ENCODE measurements at places on chromosomes 1 and 21. TPM values are rescaled to one million over a fixed set of nuclear protein-coding genes. Genes with fewer than 3 reads are reported as not detected.

- no peak for DNase-seq
Measured at GRCh38 chr1:184649451-184649888, 105.2 kb downstream of the EDEM3 start.

GRCh38 chr1:217627431-217627830 lies 3.5 kb downstream of the GPATCH2 start:
- DNase-seq, result no peak

Gene ZNF648
- polyA plus RNA-seq, result 0.01 TPM

DNA sequence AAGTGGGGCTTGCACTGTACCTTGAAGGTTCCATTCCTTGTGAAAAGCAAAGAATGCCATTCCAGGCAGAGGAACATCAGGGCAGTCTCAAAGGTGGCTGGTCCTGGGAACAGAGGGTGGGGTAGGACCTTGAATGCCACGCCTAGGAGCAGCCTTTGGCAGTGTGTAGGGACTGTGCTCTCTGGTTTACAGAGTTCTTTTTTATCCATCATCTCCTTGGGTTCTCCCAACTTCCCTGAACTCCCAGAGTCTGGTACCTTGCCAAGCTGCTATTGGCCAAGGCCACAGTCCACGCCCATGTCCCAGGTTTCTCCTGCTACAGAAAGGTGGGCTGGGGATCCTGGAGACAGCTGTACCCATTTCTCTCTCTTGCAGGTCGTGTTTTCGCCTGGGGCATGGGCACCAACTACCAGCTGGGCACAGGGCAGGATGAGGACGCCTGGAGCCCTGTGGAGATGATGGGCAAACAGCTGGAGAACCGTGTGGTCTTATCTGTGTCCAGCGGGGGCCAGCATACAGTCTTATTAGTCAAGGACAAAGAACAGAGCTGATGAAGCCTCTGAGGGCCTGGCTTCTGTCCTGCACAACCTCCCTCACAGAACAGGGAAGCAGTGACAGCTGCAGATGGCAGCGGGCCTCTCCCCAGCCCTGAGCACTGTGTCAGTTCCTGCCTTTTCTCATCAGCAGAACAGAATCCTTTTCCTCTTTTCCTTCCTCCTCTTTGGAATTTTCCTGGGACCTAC lies 15.3 kb upstream of the TRNAU1AP start:
- DNase-seq, result no peak

Gene USP16
- 42.3 TPM for polyA plus RNA-seq

Gene KIF21B
- 0.10 TPM for polyA plus RNA-seq

- no peak for DNase-seq
Measured at GRCh38 chr1:47562147-47562546, 124.3 kb downstream of the FOXD2 start.

Gene OLIG2
- not detected for polyA plus RNA-seq

Gene APOBEC4
- polyA plus RNA-seq, result not detected

GRCh38 chr1:227900571-227901051 lies 47.1 kb downstream of the WNT9A start:
- no peak for DNase-seq

Gene DHDDS
- polyA plus RNA-seq, result 40.6 TPM

DNA sequence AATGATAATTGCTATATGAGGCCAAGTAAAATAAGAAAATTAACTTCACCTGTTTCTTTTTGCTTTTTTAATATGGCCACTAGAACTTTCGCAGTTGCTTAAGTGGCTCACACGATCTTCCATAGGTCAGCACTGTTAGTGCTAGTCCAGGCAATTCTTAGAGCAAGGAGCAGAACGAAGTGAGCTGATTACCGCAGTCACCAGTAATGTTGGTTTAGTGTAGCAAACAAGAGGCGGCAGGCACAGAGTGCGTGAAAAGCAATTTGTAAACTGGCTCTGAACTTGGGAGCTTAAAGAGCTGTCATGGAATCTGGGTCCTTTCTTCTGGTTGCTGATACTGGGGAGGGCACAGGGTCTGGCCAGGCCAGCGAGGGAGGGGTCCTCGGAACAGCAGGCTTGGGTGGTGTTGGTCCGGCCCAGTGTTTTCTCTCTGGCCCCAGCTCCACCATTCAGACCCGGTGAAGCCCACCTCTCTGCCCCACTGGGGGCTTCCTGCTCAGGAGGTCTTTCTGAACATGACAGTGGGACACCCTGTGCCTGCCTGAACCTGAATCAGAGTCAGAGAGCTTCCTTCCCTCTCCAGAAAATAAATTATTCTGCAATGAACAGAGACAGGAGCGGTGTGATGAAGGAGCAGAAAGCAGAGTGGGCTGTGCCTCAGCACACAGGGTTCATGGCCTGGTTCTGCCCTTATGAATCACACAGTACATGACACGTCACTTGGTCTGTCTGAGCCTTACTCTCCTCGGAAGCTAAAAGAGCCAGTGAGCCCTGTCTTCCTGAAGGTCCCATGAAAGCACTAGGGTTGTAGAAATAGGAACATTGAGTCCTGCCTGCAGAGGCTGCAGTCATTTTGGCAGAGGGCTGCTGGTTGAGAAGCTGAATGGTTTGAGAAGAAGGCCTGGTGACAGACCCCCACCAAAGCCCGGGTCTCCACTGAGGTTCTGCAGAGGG lies 11.9 kb downstream of the ETS2 start:
- no peak for DNase-seq

DNA sequence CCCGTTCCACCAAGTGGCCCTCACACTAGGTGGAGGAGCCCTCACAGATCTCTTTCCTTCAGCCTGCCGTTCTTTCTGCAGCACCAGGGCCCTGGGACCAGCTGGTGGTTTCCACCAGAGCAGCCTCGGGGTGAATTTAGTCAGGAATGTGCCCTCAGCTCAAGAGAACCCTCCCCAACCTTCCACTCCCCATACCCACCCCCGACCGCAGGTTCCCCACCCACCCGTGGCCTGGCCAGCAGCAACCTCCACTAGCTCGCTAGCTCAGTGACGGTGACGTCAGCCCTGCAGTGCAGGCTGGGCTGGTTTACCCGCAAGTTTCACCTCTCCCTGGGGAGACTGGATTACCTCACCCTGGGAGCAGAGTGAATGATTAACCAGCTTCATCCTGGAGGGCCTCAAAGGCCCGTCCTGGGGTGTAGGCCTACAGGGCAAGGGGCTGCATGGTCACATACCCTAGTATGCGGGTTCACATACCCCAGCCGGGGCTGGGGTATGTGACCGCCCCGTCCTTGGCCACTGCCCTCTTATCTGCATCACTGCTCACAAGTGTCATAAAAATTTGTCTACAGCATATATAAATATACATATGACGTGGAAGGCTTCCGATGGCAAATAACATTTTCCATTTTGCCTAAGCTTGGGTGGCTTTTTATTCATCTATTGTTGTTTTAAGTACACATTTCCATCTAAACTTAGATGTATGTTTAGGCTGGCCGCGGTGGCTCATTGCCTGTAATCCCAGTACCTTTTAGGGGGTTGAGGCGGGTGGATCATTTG lies 24.5 kb downstream of the ELF3 start:
- peak; percentile 84 for DNase-seq

DNA sequence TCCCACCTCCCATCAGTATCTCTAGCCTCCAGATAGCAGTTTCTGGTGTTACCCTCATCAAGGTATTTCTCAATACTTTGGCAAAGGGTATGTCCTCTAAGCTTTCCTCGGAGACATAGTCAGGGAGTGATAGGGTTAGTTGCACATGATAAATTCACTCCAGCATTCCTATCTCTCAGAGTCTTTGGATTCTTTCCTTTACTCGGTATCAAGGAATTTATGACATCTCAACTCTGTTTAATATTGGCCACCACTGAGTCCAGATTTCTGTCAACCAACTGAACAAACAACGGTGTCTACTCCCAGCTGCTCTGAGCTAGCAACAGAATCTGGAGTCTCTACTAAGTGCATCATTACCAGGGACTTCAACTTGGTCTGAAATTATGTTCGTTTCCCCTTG lies 233.4 kb downstream of the TM2D1 start:
- DNase-seq, result no peak

Gene OR2L3
- polyA plus RNA-seq, result not detected

Gene WDR64
- polyA plus RNA-seq, result not detected

Gene TPRG1L
- 33.9 TPM for polyA plus RNA-seq

Gene EFNA3
- 0.17 TPM for polyA plus RNA-seq

GRCh38 chr1:10601342-10602070 lies 126.8 kb downstream of the PEX14 start:
- no peak for DNase-seq

Gene BEND5
- polyA plus RNA-seq, result 1.1 TPM

Gene CFHR4
- polyA plus RNA-seq, result not detected

GRCh38 chr1:64526312-64526711 lies 56.4 kb downstream of the CACHD1 start:
- DNase-seq, result no peak

DNA sequence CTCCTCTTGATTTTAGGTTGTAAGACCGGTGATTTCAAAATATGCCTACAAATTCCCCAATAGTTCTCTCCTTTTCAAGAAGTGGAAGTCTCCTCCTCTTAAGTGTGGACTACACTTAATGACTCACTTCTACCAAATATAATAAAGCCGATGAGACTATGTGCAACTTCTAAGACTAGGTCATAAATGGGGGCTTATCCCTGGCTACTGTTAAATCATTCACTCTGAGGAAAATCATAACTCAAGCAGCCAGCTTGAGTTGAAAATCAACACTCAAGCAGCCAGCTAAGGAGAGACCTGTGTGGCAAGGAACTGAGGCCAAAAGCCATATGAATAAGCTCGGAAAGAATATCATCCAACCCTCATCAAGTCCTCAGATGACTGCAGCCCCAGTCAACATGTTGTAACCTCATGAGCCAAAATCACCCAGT lies 49.6 kb upstream of the PSMG1 start:
- DNase-seq, result no peak

Gene LCE2B
- not detected for polyA plus RNA-seq

DNA sequence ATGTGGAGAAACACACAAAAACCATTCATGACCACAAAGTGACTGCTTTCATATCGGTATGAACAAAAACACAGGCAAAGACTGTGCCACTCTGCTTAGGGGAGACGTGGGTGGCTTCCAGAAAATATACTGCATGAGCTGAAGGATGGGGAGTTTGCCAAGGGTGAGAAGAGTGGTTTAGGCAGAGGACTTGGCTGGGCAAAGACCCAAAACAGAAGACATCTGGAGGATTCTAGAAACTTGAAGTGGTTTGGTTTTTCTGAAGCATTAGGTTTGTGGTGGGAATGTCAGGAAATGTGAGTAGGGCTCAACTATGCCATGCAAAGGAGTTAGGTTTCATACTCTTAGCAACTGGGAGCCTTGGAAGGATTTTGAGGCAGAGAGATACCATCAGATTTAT lies 26.6 kb upstream of the DNM3 start:
- DNase-seq, result no peak

Gene KCNE2
- 0.13 TPM for polyA plus RNA-seq

DNA sequence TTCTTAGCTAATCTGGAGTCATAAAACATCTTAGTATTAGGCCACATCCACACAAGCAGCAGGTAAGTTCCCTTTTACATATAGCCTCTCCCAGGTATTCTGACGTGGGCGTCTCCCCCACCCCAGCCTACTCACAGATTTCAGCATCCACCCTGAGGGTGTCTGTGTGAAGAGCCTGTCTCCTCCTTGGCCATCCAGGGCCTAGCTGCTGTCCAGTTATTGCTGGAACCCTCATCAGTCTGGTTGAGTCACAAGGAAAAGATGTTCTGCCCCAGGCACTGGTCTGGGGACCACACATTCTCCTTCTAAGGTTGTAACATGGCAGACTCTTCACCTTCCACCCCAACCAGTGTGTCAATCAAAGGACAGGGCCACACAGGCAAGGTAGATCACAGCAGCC lies 57.6 kb downstream of the ETS2 start:
- DNase-seq, result no peak

Gene TEDDM1
- polyA plus RNA-seq, result not detected

DNA sequence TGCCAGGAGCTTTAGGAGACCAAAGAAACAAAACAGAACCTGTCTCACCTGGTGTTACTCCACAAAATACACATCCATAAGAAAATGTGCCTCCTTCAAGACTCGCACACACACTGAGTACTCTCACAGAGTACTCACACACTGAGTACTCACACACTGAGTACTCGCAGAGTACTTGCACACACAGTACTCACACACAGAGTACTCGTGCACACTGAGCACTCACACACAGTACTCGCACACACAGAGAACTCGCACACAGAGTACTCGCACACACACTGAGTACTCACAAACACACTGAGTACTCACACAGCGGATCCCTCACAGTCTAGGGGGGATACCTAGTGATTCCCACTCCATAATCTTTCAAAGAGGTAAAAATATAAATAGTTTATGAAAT lies 40.3 kb downstream of the PCSK9 start:
- DNase-seq, result no peak

DNA sequence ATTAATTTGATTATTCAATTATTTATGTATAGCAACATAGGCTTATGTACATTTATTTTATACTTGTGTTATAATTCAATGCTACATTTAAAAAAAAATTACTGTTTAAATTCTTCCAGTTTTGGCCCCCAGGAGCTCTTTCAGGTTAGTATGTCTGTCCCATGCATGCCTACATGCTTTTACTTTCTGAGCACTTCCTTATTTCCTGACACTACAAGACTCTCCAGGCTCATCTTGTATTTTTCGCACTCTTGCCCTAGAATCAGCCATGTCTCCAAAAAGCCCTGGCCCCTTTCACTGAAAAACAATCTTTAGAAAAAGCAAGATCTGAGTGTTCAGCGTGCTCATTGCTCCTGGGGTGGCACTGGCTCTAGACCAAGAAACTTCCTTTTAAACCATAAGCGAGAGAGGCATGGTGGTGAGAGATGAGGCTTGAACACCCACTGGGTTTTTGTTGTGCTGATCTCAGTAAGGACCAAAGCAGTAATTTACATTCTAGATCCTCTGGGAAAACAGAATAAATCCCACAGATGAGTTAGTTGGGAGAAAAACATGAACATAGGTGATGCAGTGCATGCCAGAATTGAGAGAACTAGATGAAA lies 95.0 kb downstream of the SLC30A10 start:
- DNase-seq, result no peak

GRCh38 chr1:109475261-109475660 lies 8.4 kb upstream of the ATXN7L2 start:
- DNase-seq, result no peak

DNA sequence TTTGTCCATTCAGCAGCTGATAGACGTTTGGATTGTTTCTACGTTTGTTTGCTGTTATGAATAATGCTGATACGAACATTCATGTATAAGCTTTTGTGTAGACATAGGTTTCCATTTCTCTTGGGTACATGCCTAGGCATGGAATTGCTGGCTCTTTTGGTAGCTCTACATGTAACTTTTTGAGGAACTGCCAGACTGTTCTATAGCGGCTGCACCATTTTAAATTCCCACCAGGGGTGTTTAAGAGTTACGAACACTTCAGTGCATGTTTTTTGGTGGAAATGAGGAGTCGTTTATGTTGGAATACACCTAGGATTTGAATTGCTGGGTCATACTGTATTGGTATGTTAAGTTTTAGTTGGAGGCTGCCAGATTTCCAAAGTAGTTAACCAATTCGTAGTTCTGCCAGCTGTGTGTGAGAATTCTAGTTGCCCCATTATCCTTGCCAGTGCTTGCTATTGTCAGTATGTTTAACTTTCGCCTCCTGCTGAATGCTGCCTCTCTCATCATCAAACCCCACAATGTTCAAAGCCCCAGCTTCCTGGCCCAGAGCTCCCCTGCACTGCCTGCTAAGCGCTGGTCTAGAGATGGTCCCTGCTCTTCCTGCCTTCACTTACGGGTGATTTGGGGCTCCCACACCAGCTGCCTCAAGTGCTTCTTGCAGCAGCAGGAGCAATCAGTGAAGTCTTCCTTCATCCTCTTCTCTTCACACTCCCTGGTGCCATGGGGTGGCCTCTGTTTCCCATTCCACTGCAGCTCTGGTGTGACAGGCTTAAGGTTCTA lies 81.0 kb downstream of the MAN1C1 start:
- DNase-seq, result no peak
